ENCODE measurements at places on chromosomes 6 and 20.

DNA sequence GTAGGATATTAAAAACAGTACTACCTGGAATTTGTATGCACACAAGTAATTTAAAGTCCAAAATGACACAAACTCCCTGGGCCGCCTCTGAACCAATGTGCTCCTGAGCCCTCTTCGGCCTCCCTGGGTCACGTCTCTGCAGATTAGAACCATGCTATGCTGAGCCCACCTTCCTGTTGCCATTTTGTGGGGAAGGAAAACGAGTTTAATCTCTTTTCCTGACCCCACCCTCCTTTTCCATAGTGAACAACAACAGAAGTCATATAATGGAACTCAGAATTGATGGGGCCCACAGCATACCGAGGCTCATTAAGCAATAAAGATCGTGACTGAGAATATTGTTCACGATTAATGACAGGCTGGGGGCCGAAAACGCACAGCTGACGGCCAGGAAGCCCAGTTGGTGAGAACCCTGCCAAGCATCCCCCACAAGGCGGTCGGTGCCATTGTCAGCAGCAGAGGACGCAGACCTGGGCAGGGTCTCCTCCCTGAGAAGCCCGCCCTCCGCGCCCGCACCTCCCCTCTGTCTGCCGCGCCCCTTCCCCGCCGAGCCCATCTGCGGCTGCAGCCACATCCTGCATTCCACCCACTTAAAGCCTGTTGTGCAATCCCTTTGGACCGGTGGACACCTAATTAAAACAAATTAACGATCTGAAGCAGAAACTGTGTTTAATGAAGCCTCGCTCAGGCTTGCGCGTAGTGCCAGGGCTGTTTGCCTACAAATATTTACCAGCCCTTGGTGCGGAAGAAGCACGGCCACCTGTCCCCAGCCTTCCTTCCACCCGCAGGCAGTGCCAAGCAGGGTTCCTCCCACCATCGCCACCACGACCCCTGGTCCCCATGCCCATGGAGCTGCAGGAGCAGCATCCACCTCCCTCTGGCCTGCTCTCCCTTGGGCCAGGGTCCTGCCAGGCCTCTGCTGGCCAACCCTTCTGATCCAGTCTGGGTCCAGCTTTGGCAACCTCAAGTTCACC lies 68.1 kb downstream of the DLL1 start:
- peak; percentile 49 for DNase-seq

GRCh38 chr6:43990627-43991619 lies 136.3 kb downstream of the MRPL14 start:
- DNase-seq = peak; percentile 68

DNA sequence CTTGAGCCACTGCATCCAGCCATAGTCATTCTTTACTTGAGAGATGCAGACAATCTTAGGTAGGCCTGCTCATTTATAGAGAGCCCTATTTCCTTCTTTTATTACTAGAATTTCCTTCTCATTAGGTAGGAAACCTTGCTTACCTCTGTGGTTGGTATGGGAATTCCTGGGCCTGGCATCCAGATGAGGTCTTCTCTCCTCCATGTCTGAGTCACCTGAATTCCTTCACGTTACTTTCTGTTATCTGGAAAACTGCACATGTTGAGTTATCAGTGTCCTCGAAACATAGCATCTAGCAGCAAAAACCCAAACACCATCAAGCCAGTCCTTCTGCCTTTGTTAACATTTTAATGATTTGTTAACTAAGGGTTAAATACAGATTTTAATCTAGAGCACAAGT lies 2.2 kb downstream of the ZNFX1 start:
- no peak for DNase-seq

- no peak for DNase-seq
Measured at GRCh38 chr6:97097068-97098047, 172.8 kb downstream of the KLHL32 start.

- no peak for DNase-seq
Measured at GRCh38 chr6:134078166-134078565, 25.7 kb upstream of the SLC2A12 start.

DNA sequence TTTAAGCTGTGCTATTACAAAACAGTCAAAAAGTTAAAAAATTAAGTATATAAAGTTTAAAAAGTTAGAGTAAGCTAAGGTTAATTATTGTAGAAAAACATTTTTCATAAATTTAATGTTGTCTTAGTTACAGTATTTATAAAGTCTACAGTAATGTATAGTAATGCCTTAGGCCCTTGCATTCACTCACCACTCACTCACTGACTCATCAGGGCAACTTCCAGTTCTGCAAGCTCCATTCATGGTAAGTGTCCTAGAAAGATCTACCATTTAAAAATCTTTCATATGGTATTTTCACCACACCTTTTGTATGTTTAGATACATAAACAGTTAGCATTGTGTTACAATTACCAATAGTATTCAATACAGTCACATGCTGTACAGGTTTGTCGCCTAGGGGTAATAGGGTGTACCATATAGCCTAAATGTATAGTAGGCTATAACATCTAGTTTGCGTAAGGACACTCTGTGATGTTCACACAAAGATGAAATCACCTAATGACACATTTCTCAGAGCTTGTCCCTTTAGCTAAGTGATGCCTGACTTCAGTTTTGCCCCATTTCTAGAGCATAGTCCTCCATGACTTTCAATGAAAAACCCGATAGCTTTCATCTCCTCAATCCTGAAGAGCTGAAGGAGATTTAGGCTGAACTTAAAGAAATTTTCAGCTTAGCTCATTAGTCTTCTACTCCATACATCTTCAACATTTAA lies 14.9 kb upstream of the HLA-DRA start:
- DNase-seq = no peak

DNA sequence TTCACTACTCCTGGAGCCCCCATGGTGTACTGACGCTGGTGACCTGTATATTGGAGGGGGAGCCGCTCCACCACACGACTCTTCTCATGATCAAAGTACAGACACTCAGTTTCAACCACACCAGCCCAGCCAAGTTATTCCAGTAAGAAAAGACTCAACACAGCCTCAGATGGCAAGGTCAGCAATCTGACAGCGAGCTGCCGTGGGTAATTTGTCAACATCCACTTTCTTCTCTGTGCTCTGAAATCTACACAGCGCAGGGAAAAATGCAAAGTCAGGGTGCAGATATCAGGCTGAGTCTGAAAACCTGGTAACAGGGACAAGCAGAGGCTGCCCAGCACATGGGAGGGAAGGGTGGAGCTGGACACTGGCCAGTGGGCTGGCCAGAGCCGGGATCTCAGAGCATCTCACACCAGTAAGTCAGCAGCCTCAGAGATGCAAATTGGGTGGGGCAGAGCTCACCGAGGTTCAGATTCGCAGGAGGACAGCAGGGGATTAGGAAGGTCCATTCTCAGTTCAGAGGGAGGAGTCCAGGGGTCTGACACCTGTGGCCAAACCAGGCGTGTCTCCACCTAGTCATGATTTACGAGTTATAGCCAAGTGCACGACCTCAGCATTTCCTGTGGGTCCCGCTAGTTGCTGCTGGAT lies 44.5 kb upstream of the RPS6KA2 start:
- no peak for DNase-seq

GRCh38 chr6:22880686-22881433 lies 311.5 kb downstream of the HDGFL1 start:
- DNase-seq = no peak

DNA sequence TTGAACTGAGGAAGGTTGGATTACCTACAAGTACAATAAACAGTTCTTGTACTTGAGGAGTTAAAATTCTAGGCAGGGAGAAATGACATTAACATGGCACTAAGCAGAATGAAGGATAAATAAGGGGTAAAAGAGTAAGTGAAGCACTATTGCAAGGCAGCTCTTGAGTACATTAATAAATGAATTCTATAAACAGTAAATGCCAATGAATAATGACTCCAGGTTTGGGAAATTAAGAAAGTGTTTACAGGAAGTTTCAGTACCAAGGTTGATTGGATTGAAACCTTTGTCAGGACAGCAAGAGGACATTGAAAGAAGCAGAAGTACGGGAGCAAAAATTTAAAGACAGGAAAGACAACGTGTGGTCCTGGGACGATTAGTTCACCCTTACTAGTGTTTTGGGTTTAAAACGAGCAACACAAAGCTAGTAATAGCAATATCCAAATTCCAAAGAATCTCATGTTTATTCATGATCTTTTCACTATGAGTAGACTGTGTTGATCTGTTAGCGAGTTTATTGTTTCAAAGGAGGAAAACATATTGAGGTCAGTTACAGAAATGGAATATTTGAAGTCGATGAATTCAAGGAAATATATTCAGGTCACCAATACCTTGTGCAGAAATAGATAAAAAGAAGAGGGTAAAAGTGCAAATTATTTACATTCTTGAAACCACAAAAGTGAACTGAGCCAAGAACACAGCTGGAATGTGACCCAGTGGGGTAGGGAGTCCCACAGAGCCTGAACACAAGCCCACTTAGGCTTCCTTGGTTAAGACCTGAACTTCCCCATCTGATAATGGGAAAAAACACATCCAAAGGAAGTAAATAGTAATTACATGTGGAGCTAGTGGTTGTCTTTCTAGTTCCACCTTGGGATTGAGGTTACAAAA lies 80.8 kb downstream of the MKKS start:
- no peak for DNase-seq

- DNase-seq = no peak
Measured at GRCh38 chr6:43120944-43121913, 45.1 kb downstream of the PTK7 start.

DNA sequence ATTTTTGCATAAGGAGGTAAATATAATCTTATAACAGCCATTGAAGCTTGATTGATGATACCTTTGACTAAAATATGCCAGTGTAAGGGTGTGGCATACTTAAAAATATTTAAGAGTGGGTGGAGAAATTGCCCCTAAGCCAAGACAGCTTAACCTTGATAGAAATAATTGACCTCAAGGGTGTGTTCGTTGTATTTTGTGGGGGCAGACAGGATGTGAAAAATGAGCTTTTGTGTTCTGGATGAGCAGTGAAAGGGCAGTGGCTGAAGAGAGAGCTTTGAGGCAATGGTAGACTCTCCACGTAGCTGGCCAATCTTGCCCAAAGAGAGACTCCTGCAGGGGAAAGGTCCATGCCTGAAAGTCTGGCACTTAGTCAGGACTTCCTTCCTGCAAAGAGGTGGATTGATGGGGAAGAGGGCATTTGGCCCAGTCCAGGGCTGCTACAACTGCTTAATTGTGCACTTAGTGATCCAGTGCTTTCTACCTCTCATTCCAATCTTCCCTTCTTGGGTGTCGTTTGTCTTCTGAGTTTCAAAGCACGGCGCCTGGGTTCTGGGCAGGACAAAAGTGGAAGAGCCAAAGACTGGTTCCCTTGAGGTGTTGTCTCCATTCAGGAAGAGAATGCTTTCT lies 15.6 kb upstream of the CD109 start:
- no peak for DNase-seq

DNA sequence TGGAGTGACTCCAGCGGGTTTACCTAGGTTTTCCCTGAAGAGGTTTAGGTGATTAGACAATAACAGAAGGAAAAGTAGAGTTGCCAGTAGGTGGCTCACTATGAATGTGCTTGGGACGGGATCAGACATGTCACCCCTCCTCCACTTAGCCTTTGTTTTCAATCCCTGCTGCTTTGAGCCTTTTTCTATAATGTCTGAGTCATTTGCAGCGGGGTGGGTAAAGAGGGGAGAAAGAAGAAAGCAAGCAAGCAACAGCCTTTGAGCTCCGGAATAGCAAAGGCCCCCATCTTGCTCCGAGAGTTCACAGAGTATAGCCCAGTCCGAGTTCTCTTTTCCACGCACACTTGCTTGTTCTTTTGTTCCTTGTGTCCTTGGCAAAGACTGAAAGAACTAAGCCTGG lies 129.1 kb downstream of the PACRG start:
- DNase-seq = peak; percentile 75

All from SHP77 treated with DMSO at 0.1 percent for 48 hours (cell line).